NCI-H1930 (cell line): ENCODE measurements at places on chromosomes 5 and 9.
A peak's percentile ranks its signal among the peaks of the same experiment; 100 is the strongest.

DNA sequence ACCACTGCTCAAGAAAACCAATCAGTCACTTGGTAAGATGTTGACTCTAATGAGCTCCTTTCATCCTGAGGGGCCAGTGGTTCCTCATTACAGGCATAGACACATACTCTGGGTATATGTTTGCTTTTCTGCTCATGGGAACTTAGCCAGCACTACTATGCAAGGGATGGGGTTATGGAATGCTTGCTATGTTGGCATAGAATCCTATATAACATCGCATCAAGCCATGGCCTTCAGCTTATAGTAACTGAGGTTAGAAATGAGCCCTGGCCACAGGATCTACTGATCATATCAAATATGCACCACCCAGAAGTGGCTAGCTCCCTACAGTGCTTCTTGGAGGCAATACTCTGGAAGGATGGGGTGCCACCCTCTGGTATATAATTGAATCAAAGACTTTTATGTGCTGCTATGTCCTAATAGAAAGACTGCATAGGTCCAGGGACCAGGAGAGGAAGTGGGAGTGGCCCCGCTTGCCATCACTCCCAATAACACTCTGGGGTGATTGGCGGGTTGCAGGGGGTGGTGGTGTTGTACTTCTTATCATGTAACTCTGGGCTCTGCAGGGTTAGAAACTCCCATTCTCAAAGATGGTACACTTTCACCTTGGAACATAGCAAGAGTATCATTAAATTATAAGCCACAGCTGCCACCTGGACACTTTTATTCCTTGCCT lies 70.3 kb downstream of the ZNF366 start:
- no peak for DNase-seq

GRCh38 chr9:87497604-87498045 lies at the start of gene DAPK1:
TSS of gene DAPK1 (plus strand) at chr9:87497867. CDS start at chr9:87499078, 1,211 bp downstream.
- DNase-seq: peak; percentile 47

- DNase-seq: no peak
Measured at GRCh38 chr9:105307591-105308130, 63.2 kb downstream of the SLC44A1 start.

- no peak for DNase-seq
Measured at GRCh38 chr9:26527931-26528330, 364.7 kb downstream of the CAAP1 start.

GRCh38 chr5:173670130-173670651 lies 53.7 kb upstream of the BOD1 start:
- DNase-seq: no peak

DNA sequence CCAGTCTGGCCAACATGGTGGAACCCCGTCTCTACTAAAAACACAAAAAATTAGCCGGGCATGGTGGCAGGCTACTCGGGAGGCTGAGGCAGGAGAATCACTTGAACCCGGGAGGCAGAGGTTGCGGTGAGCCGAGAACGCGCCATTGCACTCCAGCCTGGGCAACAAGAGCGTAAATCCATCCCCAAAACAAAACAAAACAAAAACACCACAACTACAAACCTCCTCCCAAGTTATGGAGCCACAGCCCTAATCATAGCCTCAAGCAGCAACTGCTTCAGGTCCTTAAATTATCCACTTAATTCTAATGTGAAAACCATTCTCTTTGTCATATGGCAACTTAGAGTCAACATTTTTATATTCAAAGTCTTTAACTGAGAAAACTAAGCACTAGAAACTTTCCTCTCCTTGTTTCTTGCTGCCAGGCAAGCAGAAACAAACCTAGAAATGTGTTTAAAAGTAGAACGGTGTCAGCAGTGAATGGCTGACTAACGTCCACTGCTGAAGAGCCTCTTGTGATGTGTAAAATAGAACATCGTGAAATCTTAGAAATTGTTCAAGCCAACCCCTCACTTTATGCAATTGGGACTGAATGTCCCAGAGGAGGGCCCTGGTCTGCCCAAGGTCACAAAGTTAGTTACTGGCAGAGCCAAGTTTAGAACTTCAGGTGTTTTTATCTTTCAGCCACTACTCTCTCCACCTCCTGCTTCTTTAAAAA lies 5.7 kb downstream of the TMEM245 start:
- DNase-seq: no peak

- no peak for DNase-seq
Measured at GRCh38 chr5:10120934-10121333, 128.8 kb downstream of the ATPSCKMT start.

DNA sequence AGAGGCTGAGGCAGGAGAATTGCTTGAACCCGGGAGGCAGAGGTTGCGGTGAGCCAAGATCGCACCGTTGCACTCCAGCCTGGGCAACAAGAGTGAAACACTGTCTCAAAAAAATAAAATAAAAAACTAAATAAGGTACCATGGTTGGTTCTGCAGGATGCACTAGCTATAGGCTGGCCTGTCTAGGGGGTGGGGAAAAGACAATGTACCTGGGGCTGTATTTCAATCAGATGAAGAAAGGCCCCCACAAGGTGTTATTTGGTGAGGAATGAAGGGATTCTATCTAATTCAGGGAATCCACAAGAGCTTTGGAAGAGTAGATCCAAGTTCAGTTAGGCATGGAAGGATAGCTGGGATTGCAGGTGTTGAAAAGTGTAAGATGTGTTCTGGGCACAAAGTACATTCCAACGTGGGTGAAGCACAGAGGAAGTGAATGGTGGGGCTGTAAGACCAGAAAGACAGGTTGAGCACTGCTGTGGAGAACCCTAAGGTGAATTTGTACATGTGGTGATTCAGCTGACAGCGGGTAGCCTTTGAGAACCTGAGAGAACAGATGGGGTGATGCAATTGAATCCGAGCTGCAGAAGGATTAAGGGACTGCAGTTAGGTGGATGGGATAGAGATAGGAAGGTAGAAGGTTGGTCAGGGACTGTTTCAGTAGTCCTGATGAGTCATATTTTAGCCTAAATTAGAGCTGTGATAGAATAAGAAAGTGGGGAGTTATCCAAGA lies 71.8 kb downstream of the CAST start:
- DNase-seq: no peak

- no peak for DNase-seq
Measured at GRCh38 chr5:133652951-133653759, 40.8 kb upstream of the FSTL4 start.

- no peak for DNase-seq
Measured at GRCh38 chr9:133956520-133957076, 35.5 kb downstream of the VAV2 start.

DNA sequence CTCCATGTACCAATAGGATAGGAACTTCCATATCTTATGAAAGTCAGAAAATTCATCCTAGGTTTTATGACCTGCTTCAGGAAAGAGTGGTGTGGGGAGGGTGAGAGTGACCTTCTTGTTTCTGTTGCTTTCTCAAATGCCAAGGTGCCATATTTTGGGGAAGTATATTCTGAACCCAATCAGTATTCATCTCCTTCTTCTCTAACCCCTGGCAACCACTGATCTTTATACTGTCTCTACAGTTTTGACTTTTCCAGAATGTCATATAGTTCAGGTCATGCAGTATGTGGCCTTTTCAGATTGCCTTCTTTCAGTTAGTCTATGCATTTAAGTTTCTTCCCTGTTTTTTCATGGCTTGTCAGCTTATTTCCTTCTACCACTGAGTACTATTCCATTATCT lies 321.4 kb upstream of the SEMA6A start:
- DNase-seq: no peak

- peak; percentile 35 for DNase-seq
Measured at GRCh38 chr5:88680253-88681132, 202.5 kb downstream of the MEF2C start.

GRCh38 chr5:26231316-26231715 lies 807.1 kb downstream of the CDH9 start:
- no peak for DNase-seq

- DNase-seq: no peak
Measured at GRCh38 chr5:173645437-173645807, 29.0 kb upstream of the BOD1 start.

- no peak for DNase-seq
Measured at GRCh38 chr5:77008413-77008812, 21.8 kb upstream of the AGGF1 start.

- DNase-seq: no peak
Measured at GRCh38 chr5:67515020-67515689, 318.6 kb upstream of the CD180 start.

DNA sequence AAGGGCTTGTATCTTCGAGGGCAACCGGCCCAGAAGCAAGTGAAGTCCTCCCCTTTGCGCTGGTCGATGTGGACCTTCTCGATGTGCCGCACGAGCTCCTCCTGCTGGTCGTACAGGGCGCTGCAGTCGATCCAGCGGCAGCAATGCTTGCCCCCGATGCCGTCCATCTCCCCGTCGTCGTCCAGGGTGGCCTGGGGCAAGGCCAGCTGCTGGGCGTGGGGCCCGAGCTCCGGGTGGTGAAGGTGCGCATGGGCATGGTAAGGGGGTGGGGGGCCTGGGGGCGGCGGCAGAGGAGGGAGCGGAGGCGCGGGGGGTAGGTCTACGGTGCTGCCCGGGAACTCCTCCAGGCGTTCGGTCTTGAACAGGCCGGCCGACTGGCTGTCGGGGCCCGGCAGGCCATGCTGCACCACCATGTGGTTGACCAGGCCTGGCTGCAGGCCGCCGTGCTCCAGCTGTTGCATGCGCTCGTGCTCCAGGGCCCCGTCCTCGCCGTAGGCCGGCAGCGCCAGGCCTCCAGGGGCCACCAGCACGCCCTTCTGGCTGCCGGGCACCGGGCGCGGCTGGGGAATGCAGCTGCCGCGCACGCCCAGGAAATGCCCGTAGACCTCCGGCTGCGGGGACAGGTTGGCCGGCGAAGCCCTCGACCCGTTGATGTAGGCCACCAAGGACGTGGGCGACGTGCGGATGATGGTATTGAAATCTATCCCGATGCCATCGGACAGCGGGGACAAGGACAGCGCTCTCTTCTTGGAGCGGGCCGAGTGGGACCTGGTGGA lies 181.8 kb downstream of the GLIS3 start:
- DNase-seq: no peak

DNA sequence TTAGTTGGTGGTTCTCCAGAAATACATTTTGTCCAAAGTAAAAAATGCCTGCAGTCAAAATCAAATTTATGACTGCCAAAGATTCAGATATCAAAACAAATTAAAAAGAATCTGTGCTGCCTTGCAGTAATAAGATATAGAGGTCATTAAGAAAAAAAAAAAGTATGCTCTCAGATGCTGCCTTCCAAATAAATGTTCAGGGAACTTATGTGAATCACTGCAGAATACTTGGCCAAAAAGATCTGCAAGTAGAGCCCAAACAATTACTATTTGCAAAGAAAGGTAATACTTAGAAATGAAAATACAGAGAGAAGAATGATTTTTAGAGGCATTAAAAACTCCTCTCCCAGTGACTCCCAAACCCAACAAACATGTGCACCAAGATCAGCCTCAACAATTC lies 52.4 kb downstream of the MRPS27 start:
- DNase-seq: no peak

DNA sequence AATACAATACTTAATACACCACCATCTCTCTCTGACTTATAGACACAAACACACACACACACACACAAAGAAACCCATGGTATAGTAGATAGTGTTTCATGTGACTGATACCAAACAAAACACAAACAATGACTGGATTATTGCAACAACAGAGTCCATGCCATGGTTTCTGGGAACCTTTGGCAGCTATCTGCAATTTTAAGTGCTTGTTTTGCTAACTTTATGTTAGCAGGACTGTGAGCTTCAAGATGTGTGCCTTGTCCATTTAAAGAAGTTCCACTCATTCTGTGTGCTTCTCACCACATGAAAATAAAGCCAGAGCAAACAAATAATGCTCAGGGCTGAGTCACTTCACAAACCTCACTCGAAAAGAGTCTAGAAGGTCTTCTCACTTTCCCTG lies 15.1 kb upstream of the LURAP1L start:
- no peak for DNase-seq

DNA sequence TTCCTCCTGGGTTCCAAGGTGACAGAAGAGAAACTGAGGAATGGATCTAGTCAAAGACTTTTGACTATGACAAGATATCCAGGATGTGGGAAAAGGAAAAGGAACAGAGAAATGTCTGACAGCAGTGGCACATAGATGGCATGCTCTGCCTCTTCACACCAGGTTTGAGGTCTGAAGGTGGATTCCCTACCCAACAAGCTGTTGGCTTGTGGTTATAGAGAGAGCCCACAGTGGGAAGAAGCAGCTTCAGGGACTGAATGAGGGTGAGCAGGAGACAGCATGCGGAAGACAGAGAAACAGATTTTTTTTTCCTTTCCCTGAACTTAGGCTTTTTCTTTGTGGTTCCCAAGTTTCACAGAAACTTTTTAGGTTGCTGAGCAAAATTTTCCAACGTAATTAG lies 20.6 kb downstream of the IFNW1 start:
- DNase-seq: no peak

DNA sequence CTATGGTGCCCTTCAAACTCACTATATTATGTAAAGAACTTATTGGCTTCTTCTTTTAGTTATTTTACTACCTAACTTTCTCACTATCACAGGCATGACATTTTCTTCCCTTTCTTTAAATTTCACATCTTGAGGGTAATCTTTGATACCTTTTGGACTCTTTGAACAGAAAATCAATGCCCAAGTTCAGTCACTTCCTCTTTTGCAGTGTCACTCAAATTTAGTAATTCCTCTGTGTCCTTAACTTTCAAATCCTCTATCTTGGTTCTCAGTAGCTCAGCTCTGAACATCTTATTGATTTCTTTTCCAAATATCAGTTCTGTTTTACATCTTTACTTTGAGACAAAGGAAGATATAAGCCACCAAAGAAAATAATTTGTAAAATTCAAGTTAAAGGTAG lies 25.5 kb downstream of the CNTLN start:
- DNase-seq: no peak

- no peak for DNase-seq
Measured at GRCh38 chr9:7367726-7368125, 431.9 kb downstream of the DMAC1 start.

- no peak for DNase-seq
Measured at GRCh38 chr5:27479859-27480258, 441.5 kb upstream of the CDH9 start.

DNA sequence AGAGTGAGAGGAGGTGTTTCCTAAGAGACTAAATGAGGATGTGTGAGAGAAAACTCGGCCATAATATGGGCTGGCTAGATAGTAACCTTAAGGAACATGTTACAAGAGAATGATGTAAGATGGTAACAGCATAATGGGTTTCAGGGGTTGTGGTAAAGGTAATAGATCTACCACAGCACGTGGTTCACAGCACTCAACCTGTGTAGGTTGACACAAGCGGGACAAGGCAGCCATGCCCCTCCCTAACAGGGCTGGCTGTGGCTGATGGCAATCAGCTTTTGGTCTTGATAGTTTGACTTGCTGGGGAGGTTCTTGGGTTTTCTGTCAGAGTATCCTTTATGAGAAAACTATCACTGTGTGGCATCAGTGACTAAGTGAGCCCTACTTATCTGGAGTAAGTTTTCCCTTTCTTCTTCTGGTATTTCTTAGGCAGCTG lies 138.6 kb downstream of the TRIO start:
- DNase-seq: no peak

- DNase-seq: no peak
Measured at GRCh38 chr5:101897914-101898313, 398.2 kb downstream of the SLCO4C1 start.

DNA sequence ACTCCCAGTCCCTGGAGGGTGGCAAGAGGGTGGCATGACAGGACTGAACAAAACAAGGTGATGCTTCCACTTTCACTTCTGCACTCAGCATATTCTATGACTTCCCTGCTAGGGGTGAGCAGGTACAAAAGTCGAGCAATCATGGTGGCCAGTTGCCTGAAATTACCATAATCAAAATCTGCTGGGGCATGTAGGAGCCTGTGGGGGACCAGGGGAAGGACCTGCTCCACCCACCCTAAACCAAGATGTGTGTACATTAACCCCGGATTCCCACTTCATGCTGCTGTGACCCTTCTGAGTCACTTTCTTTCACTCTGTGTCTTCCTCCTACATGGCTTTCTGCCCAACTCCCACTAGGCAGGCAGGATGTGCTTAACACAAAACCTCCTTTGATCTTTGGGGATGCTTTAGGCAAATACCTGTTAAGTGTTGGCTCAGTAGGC lies 73.3 kb upstream of the PHF24 start:
- DNase-seq: no peak
